ENCODE measurements at places on chromosomes 11 and 22.
A peak's percentile ranks its signal among the peaks of the same experiment; 100 is the strongest.

DNA sequence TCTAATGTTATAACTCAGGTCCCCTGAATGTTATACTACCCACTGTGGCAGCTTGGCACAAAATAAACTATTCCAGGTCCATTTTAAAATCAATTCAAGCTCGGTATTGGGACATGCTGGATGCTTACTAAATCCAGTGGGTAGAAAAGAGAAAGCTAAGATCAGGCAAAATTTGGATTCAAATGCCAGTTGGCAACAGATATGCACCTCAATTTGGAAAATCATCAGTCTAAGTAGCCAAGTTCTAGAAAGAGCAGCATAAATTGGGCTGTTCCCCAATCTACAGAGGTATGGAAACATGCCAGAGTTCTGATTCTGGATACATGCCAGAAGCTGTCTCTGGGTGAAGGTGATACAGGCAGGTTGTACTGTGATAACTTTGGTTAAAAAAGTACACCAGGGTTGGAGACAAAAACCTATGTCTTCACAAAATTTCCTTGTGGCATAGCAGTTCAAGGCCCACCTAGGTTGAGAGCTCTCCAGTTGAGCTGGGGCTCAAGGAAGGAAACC is 427.8 kb downstream of the LRRC4C start:
- DNase-seq, result no peak

DNA sequence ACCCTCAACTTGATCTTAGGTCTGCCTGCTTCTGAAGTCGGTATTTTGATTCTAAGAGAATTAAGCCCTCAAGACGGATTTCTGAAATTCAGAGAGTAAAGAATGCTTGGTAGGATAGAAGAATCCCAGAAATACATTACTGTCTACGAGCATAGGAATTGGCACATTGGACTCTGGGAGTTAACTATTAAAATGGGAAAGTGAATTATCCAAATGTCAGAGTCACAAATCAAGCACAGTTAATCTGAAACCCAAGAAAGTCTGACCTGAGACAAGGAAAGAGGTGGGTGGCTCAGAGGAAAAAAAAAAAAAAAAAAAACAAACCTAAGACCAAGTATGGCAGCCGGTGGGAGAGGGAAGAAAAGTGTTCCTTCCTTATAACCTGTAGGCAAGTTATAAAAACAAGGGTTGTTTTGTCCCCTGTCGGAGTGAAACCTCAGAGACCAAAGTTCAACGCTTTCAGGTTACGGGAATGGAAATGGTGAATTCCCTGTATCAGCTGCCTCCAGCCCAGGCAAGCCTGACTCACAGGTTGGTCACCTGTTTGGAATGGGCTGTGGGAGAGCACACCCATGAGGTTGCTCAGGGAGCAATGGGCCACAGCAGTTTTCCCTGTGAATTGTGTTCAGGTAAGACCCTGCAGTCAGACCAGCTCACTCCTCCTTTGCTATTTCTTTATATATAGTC is 139.0 kb downstream of the ETS1 start:
- no peak for DNase-seq

DNA sequence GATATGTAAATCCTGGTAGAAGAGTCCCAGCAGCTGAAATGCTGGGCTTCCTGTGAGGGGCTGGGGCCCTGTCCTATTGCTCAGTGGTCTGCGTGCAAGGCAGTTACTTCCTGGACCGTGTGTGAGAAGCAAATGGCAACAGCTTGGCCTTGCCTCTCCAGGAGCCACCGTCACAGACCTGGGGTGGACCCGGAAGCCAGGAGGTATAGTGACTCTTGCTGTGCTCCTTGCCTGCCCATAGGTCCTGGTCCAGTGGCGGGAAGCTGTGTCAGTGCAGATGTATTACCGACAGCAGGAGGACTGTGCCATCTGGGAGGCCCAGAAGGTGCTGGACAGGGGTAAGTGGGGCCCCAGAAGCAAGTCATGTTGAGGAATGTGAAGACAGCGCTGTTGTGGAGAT is 54.3 kb downstream of the PISD start:
- DNase-seq, result no peak

DNA sequence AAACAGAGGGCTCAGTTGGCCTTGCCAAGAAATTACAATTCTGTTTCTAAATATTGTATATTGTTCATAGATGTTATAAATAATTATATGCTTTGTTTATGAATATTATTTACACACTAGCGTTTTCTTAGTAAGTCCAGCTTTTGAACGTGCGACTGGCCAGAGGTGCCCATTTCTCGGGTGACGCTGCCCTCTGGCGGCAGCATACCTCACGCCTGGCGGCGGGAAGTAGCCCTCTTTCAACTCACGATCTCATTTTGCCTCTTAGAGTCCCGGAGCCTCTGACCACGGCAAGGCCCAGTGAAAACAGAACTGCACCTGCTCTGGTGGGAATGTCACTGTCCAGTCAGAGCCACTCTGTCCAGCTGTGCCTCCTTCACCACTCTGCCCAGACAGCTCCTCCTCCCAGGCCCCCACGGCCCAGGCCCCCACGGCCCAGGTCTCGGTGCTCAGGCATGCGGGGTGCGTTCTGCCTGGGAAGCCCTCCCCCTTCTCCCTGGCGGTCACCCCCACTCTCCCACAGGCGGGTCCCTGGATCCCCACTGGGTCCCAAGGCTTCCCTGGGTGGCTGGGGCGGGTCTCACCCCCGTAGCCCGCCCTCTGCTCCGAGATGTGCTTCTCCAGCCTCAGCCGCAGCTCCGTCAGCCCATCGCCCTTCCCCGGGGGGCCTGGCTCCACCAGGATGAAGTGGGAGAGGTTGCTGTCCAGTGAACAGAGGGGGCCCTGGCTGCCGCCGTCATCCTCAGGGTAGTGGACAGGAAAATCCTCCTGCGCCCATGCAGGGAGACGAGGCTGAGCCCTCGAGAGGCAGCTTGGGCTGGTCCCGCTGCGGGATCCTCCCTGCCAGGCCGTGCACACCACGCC is 19.3 kb downstream of the TSSC4 start:
- DNase-seq, result peak; percentile 55

DNA sequence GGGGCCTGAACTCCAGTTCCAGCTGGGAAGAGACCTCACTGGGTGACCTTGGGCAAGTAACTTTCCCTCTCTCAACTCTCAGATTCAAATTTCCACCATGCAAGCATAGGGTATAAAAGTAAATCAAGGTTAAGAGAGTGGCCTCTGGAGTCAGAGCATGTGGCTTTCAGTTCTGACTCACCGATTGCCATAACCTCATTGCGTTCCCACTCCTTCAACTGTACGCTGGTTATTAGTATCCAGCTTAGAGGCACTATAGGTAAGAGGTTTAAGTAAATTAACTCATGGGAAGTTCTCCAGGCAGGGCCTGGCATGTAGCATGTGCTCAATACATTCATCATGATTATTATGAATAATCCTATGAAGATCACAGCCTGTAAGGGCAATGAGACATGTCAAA is 88.3 kb downstream of the FBXO7 start:
- no peak for DNase-seq

DNA sequence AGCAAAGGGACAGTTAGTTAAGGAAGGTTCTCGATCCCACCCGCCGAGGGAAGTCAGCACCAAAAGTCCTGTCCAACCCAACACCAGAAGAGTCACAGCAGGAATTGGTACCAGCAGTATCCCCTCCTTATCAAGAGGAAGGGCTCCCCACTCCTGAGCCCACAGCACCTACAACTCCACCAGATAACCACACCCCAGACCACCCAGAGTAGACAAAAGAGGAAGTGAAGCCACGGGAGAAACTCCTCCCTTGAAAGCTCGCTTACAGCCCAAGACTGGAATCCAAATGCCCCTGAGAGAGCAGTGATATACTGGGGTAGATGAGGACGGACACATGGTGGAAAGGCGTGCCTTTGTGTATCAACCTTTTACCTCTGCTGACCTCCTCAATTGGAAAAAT is 7.3 kb upstream of the CD5 start:
- DNase-seq, result no peak

- DNase-seq, result no peak
Observed at GRCh38 chr11:128375961-128376360, 211.4 kb downstream of the ETS1 start.

DNA sequence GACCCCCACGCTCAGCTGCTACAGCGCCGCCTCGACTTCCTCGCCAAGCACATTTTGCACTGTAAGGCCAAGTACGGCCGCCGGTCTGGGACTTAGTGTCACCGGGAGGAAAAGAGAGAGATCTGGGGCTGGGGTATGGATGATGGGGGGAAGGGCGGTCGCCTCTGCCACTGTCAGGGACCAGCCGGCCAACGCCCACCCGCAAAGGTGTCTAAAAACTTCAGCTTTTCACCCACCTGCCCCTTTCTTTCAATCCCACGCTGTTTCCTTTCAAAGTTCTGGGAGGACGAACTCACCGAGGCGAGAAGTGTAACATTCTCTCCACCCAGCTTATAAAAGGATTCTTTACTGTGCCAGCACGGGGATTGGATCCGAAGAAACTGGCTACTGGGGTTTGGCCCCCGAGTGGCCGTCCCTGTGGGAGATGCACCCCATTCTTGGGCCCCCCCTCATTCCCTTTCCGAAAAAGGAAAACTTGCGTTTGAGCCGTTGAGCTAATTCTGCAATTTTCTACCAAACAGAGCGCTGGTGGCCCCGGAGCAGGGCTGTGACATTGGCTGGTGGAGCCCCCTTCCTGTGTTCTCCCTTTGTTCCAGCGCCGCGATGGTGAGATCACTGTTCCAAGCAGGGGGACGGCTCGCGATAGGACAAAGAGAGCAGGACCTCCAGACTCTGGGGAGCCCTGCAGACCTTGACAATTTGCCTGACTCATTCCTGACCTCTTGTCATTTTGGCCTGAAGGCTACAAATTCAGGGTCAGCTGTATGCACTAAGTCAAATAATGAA is 1.8 kb downstream of the FJX1 start:
- DNase-seq, result peak; percentile 67

GRCh38 chr11:44264761-44265160 is 45.2 kb downstream of the ALX4 start:
- no peak for DNase-seq

GRCh38 chr11:126153972-126154371 is 57.5 kb downstream of the RPUSD4 start:
- DNase-seq, result no peak

GRCh38 chr11:73267906-73268540 is 4.1 kb upstream of the P2RY6 start:
- DNase-seq, result no peak

- no peak for DNase-seq
Observed at GRCh38 chr11:6326985-6327384, 6.7 kb upstream of the CAVIN3 start.

DNA sequence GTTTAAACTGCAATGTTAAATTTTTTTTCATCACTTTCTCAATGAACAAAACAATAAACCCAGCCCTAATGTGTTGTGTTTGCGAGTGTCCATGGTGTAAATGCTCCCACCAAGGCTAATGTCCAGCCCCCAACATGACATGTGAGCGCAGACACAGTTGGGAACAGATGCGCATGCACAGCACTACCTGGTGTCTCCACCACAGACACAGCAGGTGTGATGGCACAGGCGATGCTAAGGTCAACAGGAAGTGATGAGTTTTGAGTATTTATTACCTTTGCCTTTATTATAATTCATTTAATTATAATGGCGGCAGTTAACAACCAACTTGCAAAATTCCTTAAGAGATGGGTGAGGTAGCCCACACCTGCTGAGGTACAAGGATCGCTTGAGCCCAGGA is 42.9 kb downstream of the MICAL3 start:
- no peak for DNase-seq

DNA sequence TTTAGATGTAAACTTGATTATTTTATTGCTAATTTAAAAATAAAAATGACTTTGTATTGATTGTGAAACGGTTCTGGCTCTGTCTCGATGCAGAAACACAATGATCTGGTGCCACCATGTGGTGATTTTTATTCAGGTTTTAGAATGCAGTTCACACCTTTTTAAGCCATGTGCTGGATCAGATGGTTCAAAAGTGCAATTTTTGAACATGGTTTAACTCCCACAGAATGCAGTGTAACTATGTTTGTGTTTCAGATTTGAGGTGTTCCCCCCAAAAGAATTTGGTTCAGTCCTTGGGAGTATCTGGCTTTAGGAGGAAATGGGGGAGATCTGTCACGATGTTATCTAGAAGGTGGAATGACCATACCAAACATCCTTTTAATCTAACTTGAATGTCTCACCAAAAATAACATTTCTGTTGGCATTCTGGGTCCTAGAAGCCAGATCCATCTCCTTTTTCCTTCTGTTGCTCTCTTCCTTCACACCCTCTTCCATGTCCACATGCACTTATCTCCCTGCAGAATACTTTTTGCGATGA is 7.9 kb downstream of the MRPL16 start:
- DNase-seq, result peak; percentile 28

- DNase-seq, result no peak
Observed at GRCh38 chr11:79077702-79078330, 363.0 kb downstream of the TENM4 start.

DNA sequence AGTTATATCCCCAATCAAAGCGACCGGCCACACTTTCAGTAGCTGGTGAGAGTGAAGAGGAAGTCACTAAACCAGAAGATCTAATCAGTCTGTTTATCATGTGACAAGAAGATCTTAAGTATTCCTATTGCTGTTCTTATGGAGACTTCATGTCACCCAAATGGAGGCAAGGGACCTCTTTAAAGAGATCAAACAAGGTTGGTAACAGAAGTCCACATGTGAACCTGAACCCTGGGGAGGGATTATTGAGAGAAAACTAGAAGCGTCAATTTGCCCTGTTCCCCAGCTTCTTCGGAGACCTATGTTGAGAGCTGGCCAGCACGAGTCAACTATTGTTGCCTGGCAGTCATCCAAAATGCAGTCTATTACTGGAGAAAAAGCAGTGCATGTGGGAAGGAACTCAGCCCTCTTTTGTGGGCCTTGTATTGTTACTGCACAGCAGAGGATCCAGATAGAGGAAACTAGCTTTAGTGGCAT is 76.9 kb upstream of the CTSC start:
- no peak for DNase-seq

DNA sequence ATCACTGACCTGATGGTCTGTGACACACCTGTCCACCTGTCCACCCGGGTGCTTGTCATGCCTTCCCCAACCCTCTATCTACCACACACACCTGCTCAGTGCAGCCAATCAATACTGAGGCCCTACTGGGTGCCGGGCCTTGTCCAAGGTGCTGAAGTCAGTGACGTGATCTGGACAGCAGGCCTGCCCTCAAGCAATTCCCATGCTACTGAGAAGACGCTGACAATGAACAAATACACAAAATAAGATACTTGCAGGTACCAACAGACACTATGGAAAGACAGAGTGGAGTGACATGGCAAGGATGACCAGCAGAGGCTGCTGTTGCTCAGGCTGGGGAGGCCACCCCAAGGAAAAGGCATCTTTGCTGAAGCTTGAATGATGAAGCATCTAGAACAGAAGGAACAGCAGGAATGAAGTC is 21.2 kb downstream of the PLAAT3 start:
- DNase-seq, result peak; percentile 59

GRCh38 chr11:63880403-63880790 is 36.6 kb downstream of the RCOR2 start:
- no peak for DNase-seq

- no peak for DNase-seq
Observed at GRCh38 chr11:1702506-1702905, 5.5 kb downstream of the KRTAP5-6 start.

All from HAP-1 (cell line).